ENCODE measurements at places on chromosomes 1 and 21.

DNA sequence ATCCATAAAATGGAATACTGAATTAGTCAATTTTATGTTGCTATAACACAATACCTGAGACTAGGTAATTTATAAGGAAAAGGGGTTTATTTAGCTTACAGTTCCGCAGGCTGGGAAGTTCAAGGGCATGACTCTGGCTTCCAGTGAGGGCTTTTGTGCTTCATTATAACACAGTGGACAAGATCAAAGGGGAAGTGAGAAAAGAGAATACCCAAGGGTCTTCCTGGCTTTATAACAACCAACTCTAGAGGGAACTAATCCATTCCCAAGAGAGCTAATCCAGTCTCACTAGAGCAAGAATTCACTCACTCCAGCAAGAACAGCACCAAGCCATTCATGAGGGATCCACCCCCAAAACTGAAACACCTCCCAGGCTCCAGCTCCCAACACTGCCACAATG, 3.1 kb downstream of the KIFAP3 start:
- no peak for DNase-seq

GRCh38 chr1:954927-955326, 4.1 kb downstream of the NOC2L start:
- no peak for DNase-seq

GRCh38 chr21:21309510-21309909, 311.3 kb downstream of the NCAM2 start:
- no peak for DNase-seq

DNA sequence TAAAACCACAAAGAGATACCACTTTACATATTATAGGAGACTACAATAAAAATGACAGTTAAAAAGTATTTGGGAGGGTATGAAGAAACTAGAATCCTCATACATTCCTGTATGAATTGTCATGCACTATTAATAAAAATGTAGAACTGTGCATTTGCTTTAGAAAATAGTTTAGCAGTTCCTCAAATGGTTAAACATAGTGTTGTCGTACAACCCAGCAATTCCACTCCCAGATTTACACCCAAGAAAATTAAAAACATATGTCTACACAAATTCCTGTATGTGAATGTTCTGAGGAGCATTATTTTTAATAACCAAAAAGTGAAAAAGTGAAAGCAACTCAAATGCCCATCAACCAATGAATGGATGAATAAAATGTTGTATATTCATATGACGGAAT, 23.1 kb upstream of the PDE4B start:
- no peak for DNase-seq

- DNase-seq = no peak
Measured at GRCh38 chr1:11529330-11529729, 50.4 kb downstream of the DISP3 start.

DNA sequence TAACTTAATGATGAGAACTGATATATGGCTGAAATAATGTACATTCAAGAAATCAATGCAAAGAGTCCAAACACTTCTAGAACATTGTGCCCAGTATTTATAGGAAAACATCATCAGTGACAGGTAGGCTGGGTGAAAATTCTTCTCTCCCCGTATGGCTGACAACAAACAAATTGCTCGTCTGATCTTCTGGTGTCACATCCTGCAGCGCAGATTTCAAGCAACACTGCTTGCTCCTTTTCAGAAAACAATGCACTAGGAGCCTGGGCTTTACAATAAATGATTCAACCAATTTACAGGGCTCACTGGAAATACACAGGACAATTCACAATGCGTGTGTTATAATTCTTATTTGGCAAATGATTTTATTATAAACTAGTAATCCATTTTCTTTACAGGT, 185.3 kb downstream of the RERE start:
- no peak for DNase-seq

DNA sequence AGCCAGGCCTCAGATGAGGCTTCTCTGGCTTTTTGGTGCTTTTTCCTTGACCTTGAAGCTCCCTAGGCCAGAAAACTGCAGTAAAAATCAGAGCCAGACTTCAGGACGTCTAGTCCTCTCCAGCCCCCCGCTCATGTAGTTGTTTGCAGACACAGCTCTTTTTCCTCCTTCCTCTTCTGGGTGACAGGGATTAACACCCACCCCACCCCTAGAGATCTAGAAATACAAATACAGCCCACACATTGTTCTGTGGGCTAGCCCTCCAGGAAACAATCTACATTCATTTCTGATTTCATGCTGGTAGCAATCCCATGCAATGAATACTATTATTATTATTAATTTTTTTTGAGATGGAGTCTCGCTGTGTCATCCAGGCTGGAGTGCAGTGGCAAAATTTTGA, 9.9 kb upstream of the CLSTN1 start:
- DNase-seq = no peak

DNA sequence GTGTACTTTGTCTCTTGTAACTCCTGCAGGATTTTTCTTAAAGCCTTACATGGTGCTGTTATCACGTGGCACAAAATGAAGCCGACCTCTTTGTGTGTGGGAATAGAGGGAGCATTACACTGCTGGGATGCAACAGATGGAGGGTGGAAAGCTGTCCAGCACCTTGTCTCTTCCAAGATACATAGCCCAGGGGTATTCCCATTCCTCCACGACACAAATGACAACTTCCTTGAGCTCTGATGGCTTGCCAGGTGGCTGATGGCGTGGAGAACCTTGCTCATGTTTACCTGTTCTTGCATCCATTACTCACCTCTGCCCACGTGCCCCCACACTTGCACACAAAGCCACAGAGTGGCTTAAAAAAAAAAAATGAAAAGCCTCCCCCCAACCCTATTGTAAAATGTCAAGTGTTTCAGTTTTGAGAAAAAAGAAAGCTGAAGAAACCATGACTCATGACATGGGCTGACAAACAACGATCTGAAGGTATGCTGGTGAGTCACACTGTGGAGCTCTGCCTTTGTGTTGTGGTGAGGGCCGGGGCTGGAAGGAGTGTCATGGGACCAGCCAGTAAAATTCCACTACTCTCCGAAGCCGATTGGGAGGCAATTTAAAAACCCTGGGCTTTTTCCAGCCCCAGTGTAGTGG, 32.0 kb upstream of the ATP5PO start:
- DNase-seq = peak; percentile 67

DNA sequence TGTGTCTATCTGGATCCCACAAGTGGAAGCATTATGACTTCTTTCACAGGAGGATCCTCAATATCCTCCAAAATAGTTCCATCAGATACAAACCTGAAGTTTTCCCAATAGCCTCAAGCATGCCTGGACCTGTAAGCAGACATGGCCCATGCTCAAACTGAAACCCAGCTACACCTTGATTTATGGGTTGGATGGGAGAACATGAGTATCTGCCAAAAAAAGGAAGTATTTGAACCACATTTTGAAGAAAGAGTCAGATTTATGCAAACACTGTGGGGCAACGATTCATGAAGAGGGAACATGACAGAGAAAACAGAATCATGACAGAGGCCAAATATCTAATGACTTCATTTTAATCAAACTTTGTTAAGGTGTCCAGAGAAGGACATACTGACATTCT, 351.0 kb upstream of the NFIA start:
- no peak for DNase-seq

DNA sequence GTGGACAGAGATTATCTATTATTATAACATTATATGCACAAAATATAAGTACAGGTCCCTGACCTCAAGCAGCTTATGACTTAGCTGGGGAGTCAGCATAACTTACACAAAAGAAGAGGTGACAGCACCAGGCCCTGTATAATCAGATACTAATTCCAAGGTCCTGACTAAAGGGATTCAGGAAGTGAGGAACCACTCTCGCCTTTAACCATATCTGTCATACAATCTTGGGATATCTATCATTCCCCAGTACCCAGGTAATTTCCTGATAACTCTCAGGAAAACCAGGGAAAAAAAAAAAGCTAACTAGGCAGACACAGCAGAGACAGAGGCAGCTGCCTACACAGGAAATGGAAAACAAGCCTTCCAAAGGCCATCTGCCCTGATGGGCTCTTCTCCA, 78.5 kb upstream of the CAMK1G start:
- DNase-seq = no peak

DNA sequence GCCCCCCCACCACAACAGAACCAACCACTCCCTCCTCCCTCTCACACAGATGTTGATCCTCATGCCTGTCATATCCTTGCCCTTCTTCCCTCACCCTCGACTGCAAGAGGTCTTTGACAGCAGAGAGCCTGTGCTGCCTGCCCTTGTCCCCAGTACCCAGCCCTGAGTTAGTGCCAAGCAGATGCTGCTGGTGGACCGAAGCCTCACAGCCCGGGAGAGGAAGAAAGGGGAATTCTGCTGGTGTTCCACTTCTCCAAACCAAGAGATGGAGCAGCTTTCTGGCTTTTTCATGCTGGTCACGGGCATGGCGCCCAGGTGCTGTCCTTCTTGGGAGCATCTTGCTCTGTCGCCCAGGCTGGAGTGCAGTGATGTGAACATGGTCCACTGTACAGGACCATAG, 69.1 kb downstream of the SLC66A1 start:
- no peak for DNase-seq

GRCh38 chr1:154546264-154547063, 12.0 kb downstream of the UBE2Q1 start:
- DNase-seq = peak; percentile 19

- no peak for DNase-seq
Measured at GRCh38 chr1:246066573-246066972, 440.5 kb downstream of the SMYD3 start.

DNA sequence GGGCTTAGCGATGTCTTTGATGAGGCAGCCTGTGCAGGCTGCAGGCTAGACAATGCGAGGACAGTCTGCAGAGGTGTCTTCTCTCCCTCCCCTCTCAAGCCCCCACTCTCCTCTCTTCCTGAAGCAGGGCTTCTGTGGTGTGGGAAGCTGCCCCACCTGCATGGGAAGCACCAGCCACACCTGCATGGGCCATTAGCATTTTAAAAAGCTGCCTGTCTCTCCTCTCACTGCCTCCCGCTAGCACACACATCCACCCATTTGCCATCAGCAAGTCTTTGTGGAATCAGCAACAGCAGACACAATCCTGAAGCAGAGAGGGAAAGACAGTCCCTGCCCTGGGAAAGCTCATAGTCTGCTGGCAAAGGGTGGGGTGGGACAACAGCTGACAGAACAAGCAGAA, 53.1 kb downstream of the NAV1 start:
- no peak for DNase-seq

DNA sequence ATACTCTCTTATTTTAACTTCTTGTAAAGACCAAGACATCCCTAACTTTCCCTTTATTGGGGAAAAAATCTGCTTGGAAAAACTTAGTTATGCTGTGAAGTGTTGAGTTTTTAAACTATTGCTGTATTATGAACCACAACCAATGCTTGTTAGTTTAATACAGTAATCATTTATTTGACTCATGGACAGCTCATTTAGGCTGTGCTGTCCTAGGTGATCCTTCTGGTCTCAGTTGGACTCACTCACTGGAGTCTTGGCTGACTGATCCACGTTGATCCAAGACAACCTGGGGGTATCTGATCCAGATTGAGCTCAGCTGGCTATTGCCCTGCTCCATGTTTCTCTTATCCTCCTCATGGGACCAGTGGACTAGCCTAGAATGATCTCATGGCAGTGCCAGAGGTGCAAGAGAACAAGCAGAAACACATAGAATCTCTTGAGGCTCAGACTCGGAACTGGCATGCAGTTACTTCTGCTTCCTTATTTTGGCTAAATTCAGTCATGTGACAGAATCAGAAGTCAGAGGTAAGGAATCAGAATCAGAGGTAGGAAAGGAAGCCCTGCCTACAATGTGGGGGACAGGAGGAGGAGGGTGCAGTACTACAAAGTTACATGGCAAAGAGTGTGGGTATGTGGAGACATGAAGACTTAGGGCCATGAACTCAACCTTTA, 156.5 kb downstream of the FGGY start:
- no peak for DNase-seq

GRCh38 chr21:17429936-17430335, 82.9 kb upstream of the CXADR start:
- no peak for DNase-seq

DNA sequence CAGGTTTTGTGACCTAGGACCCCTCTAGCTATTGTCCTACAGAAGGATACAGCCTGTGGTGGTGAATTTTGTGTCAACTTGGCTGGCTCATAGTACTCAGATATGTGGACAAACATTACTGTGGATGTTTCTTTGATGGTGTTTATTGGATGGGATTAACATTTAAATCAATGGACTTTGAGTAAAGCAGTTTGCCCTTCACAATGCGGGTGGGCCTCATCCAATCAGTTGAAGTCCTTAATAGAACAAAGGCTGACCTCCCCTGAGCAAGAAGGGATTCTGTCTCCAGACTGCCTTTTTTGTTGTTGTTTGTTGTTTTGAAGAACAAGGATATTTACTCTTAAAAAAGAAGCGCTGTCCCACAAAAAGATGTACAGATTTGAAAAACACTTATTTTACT, 210.0 kb upstream of the GREM2 start:
- DNase-seq = no peak

DNA sequence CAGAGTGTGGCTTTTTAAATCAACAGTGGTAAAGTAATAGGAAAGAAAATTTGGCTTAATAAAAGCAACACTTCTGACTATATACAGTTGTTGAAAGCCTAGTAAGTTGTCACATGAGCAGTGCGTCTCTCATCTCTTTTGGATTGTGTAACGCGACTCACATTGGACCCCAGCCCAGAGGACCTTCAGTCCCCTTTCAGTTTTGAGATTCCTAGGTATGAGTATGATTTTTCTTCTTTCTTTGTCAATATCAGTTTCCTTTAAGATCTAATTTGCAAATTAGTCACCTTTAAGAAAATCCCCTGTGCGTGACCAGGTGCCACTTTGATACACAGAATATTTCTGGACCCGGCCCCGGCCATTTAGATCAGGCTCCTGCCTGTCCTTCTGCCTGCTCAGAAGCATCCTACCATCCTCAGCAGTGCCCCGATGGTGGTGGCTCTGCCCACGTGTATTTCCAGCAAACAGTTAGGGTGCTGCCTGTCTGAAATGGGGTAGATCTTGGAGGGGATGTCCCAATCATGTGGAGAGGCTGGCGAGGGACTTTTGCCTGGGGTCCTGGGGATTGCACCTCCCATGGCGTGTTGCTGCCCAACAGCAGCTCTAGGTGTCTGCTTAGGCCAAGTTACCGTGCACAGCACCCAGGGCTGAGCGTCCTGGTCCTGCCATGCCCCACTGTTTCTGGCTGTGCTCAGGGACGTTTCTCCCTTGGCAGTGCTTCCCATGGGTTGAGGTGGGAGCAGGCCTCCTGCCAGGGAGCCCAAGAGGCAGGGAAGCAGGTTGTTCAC, 21.1 kb downstream of the SNAP47 start:
- no peak for DNase-seq

DNA sequence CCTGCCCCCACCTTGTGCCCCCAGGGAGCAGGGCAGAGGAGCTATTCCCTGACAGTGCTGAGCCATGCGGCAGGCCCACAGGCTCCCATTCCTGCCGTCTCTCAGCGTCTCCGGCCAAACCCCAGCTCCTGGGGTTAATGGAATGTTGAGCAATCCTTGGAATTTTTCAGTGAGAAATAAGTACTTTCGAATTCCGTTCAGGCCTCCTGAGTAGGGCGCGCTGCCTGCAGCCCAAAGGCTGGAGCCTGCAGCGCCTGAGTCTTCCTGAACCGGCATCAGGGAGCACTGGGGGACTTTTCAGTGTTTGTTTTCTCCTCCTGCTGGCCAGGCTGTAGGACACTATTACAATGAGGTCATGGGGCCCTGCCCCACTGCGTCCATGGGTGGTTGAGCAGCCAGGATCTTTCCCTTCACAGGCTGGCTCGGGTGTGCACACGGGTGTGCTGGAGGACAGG, 33.3 kb upstream of the CSF1 start:
- no peak for DNase-seq

Measured in stimulated activated CD8-positive, alpha-beta memory T cell treated with anti-CD3 and anti-CD28 coated beads, Interleukin-4, amount 100 ng/mL, for 24 hours (primary cell).